ENCODE measurements at places on chromosomes 4 and X.

- DNase-seq, result no peak
Measured at GRCh38 chr4:183074288-183074990, 24.6 kb upstream of the WWC2 start.

GRCh38 chrX:22534643-22535042 is 261.9 kb downstream of the CBLL2 start:
- DNase-seq, result no peak

DNA sequence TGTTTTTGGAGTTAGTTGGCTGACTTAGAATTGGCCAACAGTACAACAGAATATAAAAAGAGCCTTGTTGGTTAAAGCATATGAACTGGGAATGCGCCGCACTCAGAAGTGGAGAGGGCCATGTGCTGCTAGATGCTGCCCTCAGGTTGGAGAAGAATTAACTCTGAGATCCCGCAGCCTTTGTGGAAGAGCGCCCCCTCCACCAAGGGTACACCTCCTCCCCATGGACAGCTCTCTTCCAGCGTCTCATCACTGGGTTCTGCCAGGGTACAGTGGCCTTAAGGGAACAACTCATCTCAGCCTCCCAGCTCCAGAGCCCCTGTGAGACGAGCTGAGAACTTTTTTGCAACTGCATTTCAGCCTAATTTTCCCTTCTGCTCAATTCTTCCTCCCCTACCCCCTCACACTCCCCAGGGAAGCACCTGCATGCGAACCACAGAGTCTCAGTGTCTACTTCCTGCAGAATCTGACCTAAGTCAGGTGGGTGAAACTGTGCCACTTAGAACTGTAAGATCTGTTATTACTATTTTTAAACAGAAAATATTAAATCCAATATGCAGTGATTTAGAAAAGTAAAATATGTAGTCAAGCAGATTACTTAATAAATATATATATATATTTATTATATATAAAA is 380.6 kb downstream of the RAB28 start:
- DNase-seq, result no peak

DNA sequence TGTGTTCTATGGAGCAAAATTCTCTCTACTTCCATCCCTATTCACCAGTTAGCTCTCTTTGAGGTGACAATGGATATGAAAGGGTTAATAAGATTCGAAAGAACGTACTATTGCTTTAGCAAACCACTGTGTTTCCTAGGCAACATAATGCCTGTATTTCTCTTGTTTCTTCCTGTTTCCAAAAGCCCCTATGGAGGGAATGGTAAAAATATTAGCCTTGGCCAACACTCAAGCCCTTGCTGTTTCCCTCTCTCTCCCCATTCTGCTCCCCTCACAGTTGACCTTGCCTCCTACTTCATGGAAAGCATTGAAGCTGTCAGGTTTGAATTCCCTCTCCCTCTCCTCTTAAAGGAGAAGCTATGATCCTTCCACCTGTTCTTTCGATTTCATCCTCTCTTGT is 9.6 kb upstream of the PGRMC1 start:
- no peak for DNase-seq

DNA sequence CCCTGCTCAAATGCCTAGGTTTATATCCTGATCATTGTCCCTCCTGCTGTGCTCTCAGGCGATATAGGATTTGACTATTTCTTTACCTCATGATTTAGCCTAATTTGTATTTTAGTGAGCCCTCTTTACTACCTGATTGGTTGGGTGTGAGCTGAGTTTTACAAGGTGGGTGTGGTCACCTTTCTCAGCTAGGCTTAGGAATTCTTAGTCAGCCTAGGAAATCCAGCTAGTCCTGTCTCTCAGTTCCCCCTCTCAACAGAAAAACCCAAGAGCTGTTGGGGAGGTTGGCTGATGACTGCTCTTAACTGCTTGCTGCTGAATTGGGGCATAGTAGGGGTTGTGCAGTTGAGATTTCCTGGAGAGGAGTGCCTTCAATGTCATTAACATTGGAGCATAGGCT is 100.5 kb upstream of the AADAT start:
- DNase-seq, result no peak

DNA sequence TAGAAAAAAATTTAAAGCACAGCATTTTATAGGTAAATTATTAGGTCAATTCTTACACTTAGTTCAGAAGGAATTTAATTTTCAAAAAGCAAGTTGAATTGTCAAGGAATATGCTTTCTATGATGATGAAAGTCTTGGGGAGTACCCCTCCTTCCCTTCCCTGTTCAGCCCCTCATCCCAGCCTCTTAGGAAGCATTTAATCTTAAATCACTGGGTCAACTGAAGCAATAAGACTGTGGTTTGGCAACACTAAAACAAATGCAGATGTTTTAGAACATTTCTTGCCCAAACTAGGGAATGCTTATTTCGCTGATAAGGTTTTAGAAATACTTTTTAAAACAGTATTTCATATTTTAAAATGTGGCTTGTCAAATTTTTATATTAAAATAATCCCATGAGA is 19.1 kb upstream of the ARSJ start:
- no peak for DNase-seq

- DNase-seq, result no peak
Measured at GRCh38 chr4:18858229-18858922, 836.8 kb upstream of the LCORL start.

- DNase-seq, result peak; percentile 69
Measured at GRCh38 chr4:52751487-52751911, 274 bp upstream of the ERVMER34-1 start.

Measured in cerebellum (tissue), 4 donors.